Activated T-helper 1 cell treated with anti-CD3 and anti-CD28 coated beads, Interleukin-12 subunit alpha, Interleukin-12 subunit beta, Interleukin-2, Interleukin-4 antibody, amounts not matched to agents 30 ng/mL and 10 ng/mL and 1 ng/mL, durations not matched to agents 14 hours and 24 hours and 36 hours (primary cell): ENCODE measurements at places on chromosomes 12 and 14. TPM values are rescaled to one million over a fixed set of nuclear protein-coding genes. Genes with fewer than 3 reads are reported as not detected.

- no peaks in the 10 kb centered on the region for H3K27me3 ChIP-seq
- no peak overlapping the region for H3K27ac ChIP-seq
- H3K4me1 ChIP-seq = peaks cover 18% of the 10 kb centered on the region
Observed at GRCh38 chr14:89550821-89551220, 133.8 kb upstream of the FOXN3 start.

- H3K4me1 ChIP-seq = no peaks in the 10 kb centered on the region
- H3K4me3 ChIP-seq = no peak overlapping the region
- DNase-seq = no peak
- no peaks in the 10 kb centered on the region for H3K36me3 ChIP-seq
Observed at GRCh38 chr12:132399092-132400010, 70.0 kb upstream of the GALNT9 start.

- H3K27me3 ChIP-seq = peaks cover 53% of the 10 kb centered on the region
- no peak for DNase-seq
- H3K36me3 ChIP-seq = no peaks in the 10 kb centered on the region
- no peak overlapping the region for H3K4me3 ChIP-seq
- H3K4me1 ChIP-seq = peaks cover 10% of the 10 kb centered on the region
- H3K27ac ChIP-seq = no peak overlapping the region
Observed at GRCh38 chr12:50050410-50051098, 6.8 kb upstream of the ASIC1 start.

The PDE3A gene
- not detected in 2 replicates for total RNA-seq

The TAS2R9 gene
- total RNA-seq = not detected in 2 replicates
